ENCODE measurements at places on chromosomes 16 and 17.

- DNase-seq: no peak
These were observed 58.0 kb upstream of the FAM20A start for GRCh38 chr17:68658999-68659780.

DNA sequence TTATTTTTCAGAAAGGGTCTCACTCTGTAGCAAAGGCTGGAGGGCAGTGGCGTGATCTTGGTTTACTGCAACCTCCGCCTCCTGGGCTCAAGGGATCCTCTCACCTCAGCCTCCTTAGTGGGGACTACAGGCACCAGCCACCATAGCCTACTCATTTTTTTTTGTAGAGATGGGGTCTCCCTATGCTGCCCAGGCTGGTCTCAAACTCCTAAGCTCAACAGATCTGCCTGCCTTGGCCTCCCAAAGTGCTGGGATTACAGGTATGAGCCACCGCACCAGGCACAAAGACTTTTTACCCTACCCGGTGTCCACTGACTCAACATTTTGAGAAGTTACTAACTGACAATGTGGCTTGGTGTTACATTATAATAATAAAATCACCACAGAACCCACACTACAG lies 7.2 kb downstream of the GRB2 start:
- no peak for DNase-seq

- DNase-seq: no peak
These were observed 120.9 kb downstream of the BCAS3 start for GRCh38 chr17:60798576-60798975.

DNA sequence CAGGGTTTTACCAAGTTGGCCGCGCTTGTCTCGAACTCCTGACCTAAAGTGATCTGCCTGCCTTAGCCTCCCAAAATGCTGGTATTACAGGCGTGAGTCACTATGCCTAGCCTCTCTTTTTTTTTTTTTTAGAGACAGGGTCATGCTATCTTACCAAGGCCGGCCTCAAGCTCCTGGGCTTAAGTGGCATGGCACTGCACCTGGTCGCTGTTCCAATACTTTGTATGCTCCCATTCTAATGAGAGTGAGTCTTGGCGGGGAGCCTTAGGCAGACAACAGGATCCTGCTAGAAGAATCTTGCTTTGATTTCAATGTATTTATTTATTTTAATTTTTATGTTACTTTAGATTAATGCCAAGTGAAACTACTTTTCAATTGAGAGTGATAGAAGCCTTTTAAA lies 21.9 kb downstream of the TOM1L2 start:
- no peak for DNase-seq

GRCh38 chr17:49932138-49932723 lies 36.8 kb upstream of the DLX4 start:
- no peak for DNase-seq

GRCh38 chr16:85847036-85847435 lies 47.5 kb downstream of the COX4I1 start:
- no peak for DNase-seq

- peak; percentile 58 for DNase-seq
These were observed 109.1 kb downstream of the ZFHX3 start for GRCh38 chr16:72938795-72939164.

DNA sequence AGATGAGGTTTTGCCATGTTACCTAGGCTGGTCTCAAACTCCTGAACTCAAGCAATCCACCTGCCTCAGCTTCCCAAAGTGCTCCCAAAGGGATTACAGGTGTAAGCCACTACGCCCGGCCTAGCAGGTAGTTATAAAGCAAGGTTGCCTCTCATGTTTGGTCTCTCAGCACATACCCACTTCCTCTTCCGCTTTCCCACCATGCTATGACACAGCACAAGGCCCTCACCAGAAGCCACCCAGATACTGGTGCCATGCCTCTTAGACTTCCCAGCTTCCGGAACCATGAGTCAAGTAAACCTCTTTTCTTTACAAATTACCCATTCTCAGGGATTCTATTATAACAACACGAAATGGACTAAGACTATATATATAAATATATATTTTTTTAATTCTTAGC lies 143.6 kb downstream of the COPRS start:
- no peak for DNase-seq

GRCh38 chr17:1606352-1606985 lies 22.2 kb downstream of the SLC43A2 start:
- no peak for DNase-seq

DNA sequence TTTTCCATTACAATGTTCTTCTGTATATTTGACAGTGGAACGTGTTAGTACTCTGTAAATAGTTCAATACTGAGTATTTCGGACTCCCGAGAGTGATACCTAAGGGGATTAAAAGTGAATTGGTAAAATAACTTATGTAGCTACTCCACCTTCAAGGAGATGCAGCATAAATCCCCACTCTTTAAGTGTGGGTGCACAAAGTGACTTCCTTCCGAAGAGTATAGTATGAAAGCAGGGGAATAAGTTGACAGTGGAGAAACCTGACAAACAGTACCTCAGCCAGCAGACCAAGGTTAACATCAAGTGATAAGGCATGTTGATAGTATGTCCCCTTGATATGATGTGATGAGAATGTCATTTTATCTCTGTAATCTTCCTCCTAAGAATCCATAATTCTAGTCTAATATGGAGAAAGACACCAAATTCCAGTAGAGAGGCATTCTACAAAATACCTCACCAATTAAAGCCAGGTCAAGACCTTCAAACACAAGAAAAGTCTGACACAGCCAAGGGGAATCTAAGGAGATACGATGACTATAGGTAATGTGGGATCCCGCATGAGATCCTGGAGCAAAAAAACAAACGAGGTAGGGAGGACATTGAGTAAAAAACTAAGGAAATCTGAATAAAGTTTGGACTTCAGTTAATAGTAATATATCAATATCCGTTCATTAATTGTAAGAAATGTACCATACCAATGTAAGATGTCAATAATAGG lies 1.8 kb upstream of the ZPBP2 start:
- no peak for DNase-seq

DNA sequence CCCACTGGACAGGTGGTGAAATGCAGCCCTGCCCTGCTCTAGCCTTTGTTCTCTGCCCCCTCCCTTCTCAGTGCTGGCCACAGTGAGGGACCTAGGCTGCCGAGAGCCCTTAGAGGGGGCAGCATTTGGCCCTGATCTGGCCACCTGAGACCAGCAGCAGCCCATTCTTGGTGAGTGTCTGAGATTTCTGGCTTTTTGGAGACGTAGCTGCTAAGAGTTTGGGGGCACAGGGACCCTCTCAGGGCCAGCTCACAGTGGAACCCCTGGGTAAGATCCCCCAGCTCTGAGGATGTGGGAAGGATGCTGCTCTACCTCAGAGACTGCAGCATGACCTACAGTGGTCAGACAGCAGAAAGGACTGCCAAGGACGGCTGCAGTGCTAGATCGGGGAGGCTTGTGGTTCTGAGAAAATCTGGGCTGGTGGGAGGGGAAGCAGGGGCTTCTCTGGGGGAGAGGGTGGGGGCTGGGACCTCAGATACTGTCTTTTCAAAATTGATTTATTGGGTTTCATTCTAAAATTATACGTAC lies 13.3 kb downstream of the GRB7 start:
- DNase-seq: no peak

GRCh38 chr17:10029129-10029528 lies 124.1 kb upstream of the RCVRN start:
- no peak for DNase-seq

DNA sequence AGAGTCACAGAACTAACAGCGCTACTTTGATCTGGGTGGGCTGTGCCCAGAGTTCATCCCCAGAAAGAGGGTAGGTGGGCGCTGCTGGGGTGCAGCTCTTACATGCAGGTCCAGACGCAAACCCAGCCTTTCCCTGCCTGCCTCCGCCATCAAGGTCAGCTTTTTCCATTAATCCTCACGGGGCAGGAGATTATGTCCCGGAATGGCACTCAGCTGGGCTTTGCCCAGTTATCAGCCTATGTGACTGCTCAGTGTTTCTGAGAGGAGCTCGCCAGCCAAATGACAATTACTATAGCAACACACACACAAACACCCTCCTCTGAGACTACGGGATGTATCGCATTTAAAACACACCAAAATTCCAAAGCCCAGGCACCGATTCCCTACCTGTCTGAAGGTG lies 20.1 kb downstream of the GLYR1 start:
- DNase-seq: no peak

- DNase-seq: no peak
These were observed 77.8 kb upstream of the NOL11 start for GRCh38 chr17:67639979-67640378.

DNA sequence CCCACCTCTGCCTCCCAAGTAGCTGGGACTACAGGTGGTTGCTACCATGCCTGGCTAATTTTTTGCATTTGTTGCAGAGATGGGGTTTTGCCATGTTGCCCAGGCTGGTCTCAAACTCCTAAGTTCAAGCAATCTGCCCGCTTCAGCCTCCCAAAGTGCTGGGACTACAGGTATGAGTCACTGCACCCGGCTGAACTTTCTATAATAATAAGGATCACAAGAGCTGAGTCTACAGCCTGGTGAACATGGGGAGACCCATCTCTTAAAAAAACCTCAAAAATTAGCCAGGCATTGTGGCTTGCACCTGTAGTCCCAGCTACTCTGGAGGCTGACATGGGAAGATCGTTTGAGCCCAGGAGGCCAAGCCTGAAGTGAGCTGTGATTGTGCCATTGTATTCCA lies 53.5 kb downstream of the WDR59 start:
- no peak for DNase-seq

DNA sequence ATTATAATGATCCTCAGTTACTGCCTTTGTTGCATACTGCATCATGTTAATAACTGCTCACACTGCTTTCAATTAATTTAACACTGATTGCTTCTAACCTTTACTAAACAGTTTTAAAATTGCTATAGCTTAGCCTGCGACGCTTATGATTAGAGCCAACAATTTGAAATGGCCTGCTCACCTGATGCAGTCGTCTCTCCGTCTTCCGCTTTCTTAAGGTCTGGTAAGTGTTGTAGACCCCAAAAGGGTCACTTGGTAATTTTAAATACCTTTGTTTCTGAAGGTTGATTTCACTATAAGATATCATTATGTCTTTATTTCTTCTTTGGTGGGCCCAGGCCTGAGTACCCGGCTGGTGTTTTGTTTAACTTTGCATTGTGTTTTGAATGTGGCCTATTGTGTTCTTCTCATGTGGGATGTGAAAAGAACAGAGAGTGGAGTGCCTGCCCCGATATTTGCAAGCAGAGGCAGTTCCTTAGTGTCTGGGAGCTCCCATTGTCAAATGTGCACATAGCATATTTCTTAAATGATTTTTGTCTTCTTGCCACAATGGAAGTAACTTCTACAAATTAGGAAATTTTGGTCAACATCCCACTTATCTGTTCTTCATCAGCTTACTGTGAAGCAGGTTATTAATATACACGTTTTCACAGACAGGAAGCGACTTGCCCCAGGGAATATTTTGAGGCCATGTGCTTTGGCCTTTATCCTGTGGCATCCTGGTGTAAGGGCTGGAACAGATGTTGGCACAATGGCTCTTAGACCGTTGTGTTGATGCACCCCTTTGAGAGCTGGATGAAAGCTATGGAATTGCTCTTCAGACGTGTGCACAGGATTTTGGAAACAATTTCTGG lies 2.9 kb downstream of the PHKB start:
- DNase-seq: no peak

DNA sequence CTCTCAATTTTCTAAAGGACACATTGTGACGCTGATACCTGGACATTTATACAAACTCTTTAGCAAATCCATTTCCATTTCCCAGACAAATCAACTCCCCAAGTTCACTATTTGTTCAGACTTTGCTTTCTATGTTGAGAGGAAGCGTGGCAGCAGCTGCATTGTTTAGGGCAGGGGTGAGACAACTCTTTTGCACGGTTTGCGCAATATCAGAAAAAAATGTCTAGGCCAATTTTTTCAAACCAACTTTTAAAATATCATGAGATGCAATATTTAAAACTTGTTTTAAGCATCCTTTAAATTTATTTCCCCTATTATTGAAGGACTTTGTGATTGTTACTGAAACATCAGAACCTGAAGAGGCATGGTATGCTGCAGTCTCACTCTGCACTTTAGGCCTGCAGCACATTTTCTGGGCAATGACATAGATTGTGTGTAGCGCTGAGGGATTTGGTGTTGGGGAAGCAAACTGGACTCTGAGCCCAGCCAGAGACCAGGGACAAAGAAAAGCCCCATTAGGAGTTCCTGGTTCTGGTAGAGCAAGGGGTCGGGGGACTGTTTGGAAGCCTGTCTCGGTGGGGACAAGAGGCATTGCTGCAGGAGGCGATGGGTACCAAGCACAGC lies 6.4 kb upstream of the CCDC182 start:
- no peak for DNase-seq

Measured in EL (cell line).